ENCODE measurements at places on chromosomes 2 and 18.

DNA sequence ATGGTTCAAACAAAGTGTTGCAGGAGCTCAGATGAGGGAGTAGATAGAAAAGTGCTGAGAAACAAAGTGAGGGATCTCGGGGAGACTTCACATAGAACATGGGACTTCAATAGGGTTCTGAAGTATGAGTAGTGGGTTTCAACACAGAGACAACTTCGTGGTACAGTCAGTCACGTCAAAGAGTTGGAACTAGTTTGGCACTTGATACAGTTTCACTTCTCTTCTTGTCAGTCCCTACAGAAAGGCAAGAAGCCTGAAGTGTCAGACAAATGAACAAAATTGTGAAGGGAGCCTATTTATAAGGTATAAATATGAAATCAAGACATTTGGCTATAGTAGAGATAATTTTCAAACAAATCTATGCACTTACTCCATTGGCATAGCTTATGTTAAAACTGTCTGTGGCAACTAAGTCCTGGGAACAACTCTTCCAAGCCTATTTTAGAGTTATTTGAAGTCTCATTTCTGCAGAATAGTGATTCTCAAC lies 338.0 kb downstream of the TDRD15 start:
- no peak for DNase-seq

DNA sequence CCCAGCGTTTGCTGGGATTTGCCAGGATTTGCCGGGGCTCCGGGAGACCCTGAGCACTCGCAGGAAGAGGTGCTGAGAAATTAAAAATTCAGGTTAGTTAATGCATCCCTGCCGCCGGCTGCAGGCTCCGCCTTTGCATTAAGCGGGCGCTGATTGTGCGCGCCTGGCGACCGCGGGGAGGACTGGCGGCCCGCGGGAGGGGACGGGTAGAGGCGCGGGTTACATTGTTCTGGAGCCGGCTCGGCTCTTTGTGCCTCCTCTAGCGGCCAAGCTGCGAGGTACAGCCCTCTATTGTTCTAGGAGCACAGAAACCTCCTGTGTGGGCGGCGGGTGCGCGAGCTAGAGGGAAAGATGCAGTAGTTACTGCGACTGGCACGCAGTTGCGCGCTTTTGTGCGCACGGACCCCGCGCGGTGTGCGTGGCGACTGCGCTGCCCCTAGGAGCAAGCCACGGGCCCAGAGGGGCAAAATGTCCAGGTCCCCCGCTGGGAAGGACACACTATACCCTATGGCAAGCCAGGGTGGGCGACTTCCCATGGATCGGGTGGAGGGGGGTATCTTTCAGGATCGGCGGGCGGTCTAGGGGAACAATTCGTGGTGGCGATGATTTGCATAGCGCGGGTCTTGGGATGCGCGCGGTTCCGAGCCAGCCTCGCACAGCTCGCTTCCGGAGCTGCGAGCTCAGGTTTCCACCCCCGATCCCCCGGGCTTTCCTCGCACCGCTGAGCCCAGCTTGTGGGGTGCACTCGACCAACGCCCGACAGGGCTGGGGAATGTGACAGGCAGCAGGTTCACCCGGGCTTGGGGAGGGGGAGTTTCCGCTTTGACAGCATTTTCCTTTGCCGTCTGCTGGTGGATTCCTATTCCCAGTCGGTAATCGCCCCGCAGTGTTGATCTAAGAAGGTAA lies 2.8 kb downstream of the ONECUT2 start:
- no peak for DNase-seq

GRCh38 chr2:100780203-100781008 lies 39.5 kb upstream of the NPAS2 start:
- DNase-seq = no peak

DNA sequence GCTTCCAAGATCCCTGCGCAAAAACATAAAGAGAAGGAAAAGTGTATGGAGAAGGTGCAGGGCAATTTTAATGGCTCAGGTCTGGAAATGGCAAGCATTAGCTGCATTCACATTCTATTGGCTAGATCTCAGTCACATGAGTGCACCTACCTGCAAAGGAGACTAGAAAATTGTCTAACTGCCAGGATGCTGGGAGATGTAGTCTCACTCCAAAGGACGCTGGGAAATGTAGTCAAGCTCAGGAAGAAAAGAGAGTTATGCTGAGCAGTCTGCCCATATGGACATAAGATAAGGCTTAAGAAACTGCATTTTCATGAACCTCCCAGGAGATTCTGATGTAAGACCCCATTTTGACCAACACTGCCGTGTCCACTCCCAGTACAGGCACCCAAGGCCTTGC lies 9.5 kb upstream of the KLHL29 start:
- DNase-seq = no peak

GRCh38 chr2:238915596-238915995 lies 67.7 kb downstream of the TWIST2 start:
- DNase-seq = no peak

DNA sequence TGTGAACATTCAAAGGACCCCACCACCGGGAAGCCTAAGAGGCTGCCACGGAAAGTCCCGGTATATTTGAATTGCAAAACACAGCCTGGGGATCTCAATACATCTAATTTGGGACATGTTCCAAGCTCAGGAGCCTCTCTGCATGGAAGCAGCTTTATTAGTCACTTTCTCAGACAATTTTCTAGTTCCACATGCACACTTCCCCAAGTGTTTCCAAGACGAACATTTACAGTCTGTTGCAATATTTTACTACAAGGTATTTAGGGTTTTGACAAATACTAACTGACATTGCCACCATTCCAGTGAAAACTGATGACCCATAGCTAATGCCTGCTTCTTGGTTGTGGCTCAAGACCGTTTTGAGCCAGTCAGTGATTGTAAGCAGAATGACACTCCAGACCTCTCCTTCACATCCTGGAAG lies 145.3 kb downstream of the NCKAP5 start:
- DNase-seq = no peak

DNA sequence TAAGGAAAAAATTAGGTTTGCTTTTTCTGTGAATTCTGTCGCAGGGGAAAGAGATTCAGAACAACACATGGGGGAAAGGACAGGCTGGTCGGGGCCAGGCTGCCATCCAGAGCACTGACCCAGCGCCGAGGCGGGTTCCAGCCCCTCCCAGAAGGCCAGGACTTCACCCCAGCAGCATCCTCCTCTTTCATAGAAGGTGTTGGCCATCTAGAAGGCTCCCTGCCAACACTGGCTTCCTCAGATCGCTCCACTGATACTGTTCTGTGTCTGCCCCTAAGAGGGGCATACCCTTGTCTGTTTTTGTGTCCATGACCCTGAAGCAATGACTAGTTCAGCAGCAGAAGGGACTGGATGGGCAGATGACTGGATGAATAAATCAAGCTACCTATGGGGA lies 144.5 kb downstream of the HDAC4 start:
- no peak for DNase-seq

- DNase-seq = no peak
Measured at GRCh38 chr18:73884868-73885267, 262.8 kb downstream of the FBXO15 start.

- DNase-seq = no peak
Measured at GRCh38 chr2:167954495-167954894, 292.9 kb downstream of the STK39 start.

GRCh38 chr18:68676913-68677312 lies 38.0 kb downstream of the TMX3 start:
- DNase-seq = no peak

DNA sequence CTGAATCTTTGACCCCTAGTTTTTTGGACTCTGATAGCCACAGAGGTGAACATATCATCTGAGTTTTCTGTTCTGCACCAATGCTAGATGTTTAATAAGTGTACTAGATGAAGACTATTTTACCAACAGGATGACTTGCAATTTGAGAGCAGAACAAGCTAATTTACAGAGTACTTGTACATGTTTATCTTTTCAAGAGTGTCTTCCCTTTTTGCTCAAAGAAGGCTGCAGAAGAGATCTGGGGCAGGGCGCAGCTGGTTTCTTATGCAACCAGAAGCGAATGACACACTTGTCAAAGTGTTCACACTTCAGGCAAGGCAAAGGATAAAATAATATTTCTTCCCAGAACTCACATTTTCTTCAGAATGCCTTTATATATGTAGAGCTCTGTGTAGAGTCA lies 86.0 kb downstream of the VWA3B start:
- no peak for DNase-seq
